GM19239 (cell line): ENCODE measurements at places on chromosomes 6 and 20.

GRCh38 chr20:58712151-58712791 lies 19.7 kb downstream of the NPEPL1 start:
- DNase-seq, result no peak

- no peak for DNase-seq
Measured at GRCh38 chr6:131823276-131823902, 15.6 kb downstream of the ENPP1 start.

DNA sequence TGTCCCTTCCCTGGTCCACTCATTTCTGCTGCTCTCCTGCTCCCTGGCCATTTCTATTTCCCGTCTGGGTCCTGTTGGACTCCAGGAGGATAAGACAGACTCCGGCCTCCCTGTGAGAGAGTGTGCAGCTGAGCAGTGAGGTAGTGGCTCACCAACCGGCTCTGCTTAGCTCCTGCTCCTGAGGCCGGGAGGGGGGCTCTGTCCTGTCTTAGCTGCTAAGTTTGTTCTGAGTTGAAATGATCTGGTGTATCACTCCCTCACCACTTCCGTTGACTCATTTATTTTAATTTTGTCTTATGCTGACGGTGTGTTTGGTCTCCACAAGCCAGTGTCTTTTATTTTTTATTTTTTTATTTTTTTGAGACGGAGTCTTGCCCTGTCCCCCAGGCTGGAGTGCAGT lies 148.5 kb upstream of the PDE10A start:
- no peak for DNase-seq

DNA sequence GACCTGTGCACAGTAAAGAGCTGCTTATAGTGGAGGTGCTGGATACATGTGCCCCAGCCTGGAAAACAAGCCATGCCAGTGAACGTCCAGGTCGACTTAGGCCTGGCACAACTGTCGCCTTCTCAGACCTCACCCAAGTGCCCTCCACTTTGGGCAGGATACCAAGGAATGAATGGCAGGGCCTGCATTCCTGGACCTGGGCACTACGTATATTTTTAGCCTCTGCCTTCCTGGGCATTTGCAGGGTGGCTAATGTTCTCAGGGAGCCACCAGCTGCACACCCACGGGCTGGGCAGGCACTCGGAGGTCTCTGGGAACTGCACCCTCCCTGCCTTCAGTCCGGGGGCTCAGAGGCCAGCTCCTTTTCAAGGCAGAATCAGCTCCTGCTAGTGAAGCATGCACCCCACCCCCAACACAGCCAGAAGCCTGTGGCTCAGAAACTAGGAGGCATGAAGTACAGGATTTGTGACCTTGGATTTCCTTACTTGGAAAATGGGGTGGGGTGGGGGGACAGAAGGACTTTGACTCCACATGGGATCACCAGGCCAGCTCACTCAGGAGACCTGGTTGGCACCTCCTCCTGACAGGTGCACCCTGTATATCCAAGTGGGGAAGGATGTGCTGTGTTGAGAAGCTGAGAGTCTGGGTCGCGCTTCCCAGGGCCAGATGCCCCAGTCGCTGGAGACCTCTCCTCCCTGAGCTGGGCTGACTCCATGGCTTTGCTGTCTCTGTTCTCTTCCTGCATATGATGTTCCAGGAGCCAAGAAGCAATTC lies 2.5 kb upstream of the LSM14B start:
- no peak for DNase-seq

DNA sequence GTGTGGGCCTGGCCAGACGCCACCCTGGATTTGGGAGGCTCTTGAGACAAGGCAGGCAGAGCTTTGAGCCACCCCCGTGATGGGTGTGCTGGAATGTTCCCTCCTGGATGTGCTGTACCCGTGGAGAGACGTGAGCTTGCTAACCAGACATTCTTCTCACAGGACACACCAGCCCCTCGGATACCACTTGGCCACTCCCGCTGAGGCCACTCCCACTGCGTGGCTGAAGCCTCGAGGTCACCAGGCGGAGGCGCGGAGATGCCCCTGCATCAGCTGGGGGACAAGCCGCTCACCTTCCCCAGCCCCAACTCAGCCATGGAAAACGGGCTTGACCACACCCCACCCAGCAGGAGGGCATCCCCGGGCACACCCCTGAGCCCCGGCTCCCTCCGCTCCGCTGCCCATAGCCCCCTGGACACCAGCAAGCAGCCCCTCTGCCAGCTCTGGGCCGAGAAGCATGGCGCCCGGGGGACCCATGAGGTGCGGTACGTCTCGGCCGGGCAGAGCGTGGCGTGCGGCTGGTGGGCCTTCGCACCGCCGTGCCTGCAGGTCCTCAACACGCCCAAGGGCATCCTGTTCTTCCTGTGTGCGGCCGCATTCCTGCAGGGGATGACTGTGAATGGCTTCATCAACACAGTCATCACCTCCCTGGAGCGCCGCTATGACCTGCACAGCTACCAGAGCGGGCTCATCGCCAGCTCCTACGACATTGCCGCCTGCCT lies 14.1 kb downstream of the SLCO4A1 start:
- DNase-seq, result no peak
